ENCODE measurements at places on chromosomes 4 and X. TPM values are rescaled to one million over a fixed set of nuclear protein-coding genes. Genes with fewer than 3 reads are reported as not detected.

Gene PCSK1N
- total RNA-seq = 1.4 TPM

Gene NHS
- 1.8 TPM for total RNA-seq

Gene AP1S2
- 11.2 TPM for total RNA-seq

Gene OCRL
- total RNA-seq = 13.5 TPM

Gene F9
- total RNA-seq = not detected

Gene SPANXD
- not detected for total RNA-seq

Gene KCND1
- 5.0 TPM for total RNA-seq

Gene ASB9
- total RNA-seq = not detected

Gene ITIH6
- total RNA-seq = not detected

Gene PDE6B
- total RNA-seq = not detected

Gene TMEM31
- not detected for total RNA-seq

Gene CT45A1
- not detected for total RNA-seq

Gene CPZ
- total RNA-seq = 33.6 TPM

All from cardiac ventricle fibroblast (primary cell).